ELR (cell line): ENCODE measurements at places on chromosomes 16 and 17.

GRCh38 chr17:77489893-77490255 lies 349.1 kb downstream of the SEC14L1 start:
- DNase-seq = no peak

- DNase-seq = peak; percentile 70
These were observed 13.5 kb downstream of the PSMD7 start for GRCh38 chr16:74309789-74310781.

DNA sequence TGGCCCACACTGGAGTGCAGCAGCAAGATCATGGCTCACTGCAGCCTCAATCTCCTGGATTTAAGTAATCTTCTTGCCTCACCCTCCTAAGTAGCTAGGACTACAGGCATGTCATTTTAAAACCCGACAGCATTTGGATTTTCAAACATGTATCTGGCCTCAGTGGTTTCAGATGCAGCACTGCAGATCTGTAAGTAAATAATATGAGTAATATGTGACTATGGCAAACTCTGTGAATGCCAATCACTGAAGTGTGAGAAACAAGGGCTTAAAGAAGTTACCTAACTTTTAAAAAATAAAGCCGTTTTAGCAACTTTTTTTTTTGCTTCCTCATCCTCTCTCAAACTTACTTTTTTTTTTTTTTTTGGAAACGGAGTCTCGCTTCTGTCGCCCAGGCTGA lies 11.9 kb downstream of the CEP20 start:
- no peak for DNase-seq

DNA sequence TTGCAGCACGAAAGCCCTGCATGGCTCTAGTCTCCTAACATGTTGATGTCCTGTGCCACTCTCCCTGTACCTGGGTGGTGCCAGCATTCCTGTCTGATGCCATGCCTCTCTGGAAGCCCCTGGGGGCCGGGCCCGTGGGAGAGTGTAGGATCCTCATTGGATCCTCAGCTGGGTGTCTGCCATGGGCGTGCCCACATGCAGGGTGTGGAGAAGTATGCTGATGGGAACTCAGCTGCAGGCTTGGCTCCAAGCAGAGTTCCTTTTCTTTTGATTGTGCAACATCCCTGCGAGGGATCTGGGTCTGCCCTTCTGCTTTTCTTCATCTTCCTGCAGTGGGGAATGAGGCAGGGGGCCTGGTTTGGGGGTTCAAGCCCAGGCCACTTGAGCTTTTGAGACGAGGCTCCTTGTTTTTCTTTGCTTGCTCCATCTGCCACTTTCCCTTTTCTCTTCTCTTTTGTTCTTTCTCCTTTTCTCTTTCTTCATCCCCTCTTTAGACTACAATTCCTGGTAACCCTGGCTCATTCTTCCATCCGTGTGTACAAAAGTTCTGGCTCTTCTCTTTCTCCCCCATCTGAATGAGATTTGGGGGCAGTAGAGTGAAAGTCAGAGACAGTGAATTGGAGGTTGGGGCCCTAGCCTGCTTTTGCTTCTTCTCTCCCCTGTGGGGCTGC lies 32.9 kb downstream of the KSR1 start:
- no peak for DNase-seq

DNA sequence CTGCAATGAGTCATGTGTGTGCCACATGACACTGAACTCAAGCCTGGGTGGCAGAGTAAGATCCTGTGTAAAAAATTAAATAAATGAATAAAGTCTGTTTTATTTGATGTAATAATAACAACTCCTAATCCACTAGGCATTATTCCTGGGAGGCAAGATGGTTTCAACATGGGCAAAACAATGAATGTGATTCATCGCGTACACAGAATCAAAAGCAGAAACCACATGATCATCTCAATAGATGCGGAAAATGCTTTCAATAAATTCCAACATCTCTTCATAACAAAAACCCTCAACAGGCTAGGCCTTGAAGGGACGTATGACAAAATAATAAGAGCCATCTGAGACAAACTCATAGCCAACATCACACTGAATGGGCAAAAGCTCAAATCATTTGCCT lies 195.4 kb downstream of the CDH11 start:
- DNase-seq = no peak

DNA sequence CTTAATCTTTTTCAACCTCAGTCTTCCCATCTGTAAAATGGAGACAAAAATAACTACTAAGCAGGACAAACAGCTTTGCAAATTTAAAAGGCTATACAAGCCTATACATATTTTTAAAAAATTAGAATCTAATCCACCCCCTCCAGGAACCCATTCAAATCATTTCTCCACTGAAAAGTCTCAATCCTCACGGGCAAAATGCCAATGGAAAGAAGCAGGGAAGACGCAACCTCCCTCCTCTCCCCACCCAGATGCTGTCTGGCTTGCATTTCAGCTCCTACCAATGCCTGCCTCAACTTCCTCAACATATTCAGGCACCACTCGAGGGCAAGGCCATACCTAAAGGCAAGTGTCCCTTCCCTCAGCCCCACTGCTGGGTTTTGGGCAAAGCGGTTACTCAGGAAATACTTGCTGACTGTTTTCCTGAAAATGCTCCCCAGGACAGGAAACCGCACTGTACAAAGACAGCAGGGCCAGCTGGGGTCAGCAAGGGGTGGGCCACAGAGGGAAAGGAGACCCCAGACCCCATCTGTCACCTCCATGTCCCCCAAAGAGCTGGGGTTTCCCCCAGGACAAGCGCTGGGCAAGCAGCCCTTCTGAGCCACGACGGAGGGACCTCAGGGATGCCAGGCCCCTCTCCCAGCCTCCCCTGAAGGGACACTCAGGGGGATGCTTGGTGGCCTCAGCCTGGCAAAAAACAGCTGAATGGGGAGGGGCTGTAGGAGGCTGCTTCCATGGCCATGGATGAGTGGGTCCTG lies 47.7 kb upstream of the DOC2B start:
- peak; percentile 41 for DNase-seq

- DNase-seq = peak; percentile 42
These were observed 149.6 kb upstream of the GNAO1 start for GRCh38 chr16:56041556-56042140.

DNA sequence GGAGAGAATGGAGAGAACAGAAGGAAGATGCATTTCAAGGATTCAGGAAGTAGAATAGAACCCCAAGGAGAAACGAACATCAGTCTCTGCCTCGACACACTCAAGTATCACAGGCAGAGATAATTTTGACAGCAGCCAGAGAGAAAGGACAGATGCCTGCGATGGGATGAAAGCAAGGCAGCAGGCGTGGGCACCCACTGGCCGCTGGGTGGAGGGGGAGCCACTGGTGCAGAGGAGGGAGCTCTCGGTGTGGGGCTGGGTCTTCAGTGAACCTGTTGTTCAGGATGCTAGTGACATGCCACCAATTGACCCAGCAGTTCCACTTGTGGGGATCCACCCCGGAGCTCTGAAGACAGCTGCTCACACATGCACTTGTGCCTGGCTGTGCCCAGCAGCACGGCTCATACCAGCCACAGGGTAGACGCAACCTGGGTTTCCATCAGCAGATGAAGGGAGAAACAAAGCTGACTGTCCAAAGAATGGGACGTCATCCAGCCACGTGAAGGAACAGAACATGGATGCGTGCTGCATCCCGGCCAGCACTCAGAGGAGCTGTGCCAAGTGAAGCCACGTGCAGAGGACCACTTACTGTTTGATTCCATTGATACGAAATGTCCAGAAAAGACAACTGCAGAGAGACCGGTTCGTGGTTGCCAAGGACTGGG lies 127.0 kb downstream of the BANP start:
- DNase-seq = no peak

- peak; percentile 84 for DNase-seq
These were observed 2.0 kb downstream of the TBC1D10B start for GRCh38 chr16:30368122-30368791.

GRCh38 chr17:77111934-77112296 lies 28.9 kb upstream of the SEC14L1 start:
- no peak for DNase-seq

DNA sequence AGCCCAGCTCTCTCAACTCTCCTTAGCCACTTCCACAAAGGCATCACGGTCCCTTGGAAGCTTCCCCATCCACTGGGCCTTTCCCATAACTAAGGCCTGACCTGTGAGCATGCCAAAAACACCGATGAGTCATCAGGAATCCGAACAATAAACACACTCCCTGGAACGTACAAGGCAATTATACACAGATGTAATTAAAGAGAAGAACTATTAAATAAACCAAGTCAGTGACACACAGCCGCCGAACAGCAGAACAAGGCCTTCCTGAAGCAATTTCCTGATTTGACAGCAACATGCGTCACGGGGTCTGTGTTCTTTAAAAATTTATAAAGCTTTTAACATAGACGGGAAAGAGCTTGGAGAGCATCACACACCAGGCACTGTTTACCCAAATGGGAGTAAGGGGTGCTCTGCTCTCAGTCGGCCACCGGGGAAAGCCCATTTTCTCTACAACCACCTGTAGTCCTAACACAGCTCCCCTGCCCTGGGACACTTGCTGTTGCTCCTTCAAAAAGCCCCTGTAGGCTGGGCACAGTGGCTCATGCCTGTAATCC lies 29.4 kb downstream of the COG7 start:
- peak; percentile 94 for DNase-seq

GRCh38 chr16:84577034-84577803 lies 40.7 kb downstream of the COTL1 start:
- no peak for DNase-seq

DNA sequence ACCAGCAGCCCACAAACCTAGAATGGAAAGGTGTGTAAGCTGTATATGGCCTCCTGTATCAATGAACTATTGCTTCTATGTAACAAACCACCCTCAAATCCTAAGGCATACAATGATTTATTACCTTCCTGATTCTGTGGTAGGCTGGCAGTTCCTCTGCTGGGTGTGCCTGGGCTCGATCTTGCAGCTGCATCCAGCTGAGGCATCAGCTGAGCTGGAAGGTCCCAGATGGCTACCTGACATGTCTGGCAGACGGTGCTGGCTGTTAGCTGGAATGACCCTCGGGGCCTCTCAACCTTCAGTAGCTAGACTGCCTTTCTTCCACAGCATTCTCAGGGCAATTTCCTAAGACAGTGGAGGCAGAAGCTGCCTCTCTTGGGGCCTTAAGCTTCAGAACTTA lies 152.7 kb downstream of the RAB11FIP4 start:
- DNase-seq = no peak

DNA sequence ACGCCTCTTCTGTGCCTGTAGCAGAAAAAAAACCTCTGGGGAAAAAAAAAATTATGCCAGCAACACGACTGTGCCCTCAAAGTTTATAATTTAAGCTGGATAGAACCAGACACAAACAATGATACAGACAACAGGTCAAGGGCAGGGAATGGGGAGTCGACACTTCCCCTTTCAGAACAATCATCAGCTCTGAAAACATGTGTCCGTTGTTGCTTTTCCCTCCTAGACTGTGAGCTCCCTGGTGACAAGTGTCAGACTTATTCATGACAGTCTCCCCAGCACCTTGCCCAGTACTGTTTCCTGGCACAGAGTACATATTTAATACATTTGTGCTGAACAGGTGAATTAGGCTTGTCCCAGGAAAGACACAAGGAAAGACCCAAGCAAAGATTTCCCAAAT lies 178.3 kb downstream of the SOX9 start:
- no peak for DNase-seq

DNA sequence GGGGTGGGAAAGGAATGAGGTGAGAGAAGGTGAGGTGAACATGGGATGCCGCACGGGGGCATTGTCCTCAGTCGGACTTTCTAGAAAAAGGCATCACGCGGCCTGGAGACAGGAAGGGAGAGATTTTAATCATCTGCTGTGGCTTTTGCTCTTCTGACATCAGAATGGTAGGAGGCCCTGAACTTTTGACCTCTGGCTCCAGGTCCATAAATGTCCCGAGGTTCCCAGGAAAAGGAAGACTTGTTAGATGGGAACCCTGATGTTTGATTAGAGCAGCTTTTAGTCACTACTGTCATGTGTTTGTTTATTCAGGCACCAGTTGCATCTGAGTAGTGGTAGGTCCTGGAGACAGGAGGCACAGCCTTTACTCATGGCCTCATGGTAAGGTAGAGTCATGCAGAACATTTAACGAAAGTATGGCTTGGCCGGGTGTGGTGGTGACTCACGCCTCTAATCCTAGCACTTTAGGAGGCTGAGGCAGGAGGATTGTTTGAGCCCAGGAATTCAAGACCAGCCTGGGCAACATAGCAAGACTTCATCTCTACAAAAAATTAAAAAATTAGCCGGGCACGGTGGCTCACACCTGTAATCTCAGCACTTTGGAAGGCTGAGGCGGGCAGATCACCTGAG lies 203.1 kb downstream of the MSI2 start:
- DNase-seq = peak; percentile 90

DNA sequence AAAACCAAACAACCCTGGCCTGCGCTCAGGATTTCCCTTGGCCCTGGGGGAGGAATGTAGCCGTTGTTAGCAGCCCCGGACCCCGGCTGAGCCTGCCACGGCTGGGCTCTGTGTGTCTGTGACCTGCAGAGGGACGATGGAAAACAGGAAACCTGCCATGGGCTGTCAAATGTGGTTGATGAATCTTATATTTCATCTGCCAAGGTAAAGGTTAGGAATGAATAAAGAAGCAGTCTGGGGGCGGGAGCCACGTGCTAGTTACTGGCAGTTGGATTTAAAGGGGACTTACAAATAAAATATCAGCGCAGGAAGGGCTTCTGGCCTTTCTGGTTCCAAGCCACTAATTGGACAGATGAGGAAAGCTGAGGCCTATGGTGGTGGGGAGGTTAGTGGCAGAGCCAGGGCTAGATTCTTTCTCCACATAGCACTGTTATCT lies at the start of gene KRT23:
Gene KRT23, minus strand, starts transcription at position 263 of the 436 bp plus-strand sequence. CDS start 1,043 bp downstream, outside the sequence.
- no peak for DNase-seq

DNA sequence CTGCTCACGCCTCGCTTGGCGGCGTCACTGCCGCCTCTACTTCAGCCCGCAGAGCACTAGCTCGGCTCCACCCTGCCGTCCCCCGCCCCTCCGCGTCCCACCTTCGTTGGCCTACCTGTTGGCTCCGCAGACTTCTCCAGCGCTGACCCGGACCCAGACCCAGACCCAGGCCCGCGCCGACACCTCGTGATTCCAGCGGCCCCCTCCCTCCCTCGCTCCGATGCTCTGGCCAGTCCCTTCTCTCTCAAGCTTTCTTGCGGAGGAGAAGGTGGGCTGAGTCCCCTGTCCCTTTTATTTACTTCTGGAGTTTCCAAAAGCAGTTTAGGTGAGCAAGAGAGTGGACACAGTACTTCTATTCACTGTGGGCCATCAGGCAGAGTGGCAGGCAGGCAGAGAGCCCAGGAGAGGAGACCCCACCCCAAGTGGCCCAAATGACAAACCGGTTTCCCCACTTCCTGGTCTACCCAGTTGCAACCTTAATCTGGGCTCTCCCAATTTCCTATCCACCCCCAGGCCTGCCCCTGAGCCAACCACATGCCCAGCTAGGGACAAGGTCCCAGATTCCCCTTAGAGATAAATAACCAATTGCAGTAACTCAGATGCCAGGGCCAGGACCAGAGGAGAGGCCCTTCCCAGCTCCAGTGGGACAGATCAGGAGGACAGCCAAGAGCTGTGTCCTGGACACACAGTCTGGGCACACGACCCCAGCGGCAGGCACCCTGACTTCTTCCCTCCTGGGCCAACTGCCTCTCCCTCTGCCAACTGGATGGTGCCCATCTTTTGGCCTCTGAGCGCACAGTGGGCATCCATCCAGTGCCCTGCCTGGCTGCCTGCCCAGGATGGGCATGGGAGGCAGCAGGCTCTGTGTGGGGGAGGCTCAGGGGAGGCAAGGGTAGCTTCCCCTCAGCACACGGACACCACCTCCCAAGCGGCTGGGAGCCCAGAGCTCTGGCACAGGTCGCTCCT lies 1.2 kb upstream of the SRCIN1 start:
- no peak for DNase-seq

GRCh38 chr17:35373534-35373983 lies at the start of gene SLFN11:
Gene SLFN11, minus strand, starts transcription at chr17:35373621. Its CDS starts 9,814 bp downstream, at chr17:35363807.
- DNase-seq = peak; percentile 98
